ENCODE measurements at places on chromosomes 12 and 14.

DNA sequence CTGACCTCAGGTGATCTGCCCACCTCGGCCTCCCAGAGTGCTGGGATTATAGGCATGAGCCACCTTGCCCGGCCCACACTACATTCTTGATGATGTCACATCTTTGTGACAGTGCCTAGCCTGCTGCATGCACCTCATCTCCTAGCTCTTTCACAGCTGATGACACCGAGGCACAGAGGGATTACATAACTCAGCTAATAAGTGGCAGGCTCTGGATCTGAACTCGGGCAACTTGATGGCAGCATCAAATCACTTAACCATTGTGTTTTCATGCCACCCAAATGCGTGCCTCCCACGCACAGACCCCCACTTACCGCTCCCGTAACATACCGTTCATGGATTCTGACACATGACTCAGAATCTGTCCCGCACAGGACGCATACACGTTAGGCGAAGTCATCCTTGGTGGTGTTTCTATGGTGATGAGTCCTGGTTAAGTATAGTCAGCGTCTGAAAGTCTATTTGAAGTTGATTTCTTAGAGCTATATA lies 7.4 kb downstream of the TMEM120B start:
- peak; percentile 22 for DNase-seq

- DNase-seq, result peak; percentile 80
These were observed 60.9 kb downstream of the PLEKHA5 start for GRCh38 chr12:19190292-19191031.

- DNase-seq, result no peak
These were observed 56.6 kb downstream of the GALNT4 start for GRCh38 chr12:89468017-89468416.

DNA sequence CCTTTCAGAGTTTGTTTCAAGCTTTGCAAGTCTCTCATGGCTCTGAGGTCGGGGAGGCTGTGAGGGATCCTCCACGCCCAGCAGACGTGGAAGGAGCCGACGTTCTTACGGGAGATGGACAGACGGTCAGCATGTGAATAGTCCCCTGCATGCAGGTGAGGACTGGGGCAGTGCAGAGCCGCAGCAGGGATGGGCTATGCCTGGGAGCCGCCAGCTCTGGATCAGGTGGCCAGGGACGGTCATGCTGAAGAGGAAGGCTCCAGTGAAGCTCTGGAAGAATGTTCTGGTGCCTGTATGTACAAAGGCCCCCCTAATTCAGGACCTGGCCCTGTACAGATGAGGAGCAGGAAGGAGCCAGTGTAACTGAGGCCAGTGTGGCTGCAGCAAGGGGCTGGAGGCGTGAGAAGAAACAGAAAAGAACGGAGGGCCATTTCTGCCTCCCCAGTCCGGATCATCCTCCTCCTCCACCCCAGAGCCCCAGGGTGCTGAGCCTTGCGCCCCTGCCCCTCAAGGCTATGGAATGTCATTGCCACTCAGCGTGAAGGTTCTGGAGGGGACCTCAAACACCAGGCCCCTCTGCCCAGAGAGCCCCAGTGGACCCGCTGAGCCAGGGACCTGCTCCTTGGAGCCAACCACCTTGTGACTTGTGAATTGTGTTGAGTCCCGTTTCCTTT lies 96.8 kb upstream of the DIO3 start:
- no peak for DNase-seq

DNA sequence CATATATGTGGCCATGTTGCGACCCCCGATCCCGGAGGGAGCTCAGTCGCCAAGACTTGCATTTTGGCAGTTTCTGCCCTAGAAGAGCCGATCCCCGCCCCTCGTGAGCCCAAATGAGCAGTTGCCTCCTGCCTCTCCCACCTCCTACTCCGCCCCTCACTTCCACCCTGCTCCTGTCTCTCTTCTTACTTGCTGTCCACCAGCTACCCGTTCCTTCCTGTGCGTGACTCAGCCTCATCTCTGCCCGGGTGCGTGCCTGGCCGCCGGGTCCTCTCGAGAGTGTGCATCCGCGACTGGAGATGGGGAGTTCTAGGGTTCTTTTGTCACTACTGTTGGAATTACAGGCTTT lies 585 bp downstream of the GPATCH2L start:
- peak; percentile 92 for DNase-seq

All from NB4 (cell line).